ENCODE measurements at places on chromosomes 7 and 10.

DNA sequence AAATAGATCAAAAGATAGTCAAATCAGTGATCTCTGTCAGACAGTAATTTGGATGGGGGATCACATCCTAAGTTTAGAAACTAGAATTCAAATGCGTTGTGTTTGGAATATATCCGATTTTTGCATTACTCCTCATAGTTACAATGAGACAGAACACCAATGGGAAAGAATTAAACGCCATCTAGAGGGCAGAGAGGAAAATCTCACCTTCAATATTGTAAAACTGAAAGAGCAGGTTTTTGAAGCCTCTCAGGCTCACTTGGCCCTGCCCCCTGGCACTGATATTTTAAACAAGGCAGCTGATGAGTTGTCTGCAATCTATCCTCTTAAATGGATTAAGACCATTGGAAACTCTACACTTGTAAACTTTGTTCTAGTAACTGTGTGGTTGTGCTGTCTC is 17.7 kb downstream of the FRG2B start:
- no peak for DNase-seq

DNA sequence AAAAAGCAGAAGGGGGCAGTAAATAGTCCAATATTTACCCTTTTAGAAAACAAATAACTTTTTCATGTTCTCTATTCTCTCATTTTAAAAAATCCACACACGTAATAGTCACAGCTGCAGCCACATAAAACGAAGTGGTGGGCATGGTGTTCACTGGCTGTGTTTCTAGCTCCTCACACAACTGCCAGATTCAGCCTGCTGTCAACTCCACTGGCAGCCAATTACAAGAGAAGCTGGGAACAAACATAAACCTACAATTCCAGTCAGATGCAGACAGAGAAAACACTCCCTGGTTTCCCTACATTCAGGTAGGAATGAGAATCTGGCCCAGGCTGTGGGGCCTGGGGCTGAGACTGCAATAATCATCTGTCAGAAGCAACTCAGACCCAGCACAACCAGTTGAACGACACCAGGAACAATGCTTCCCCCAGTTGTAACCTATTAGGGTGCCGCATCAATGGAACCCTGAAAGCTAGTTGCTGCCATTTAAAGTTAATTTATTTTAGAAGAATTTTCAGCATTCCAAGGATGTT is 29.1 kb downstream of the ERCC6 start:
- no peak for DNase-seq

- no peak for DNase-seq
These were observed 849.6 kb upstream of the MBL2 start for GRCh38 chr10:53622201-53622600.

DNA sequence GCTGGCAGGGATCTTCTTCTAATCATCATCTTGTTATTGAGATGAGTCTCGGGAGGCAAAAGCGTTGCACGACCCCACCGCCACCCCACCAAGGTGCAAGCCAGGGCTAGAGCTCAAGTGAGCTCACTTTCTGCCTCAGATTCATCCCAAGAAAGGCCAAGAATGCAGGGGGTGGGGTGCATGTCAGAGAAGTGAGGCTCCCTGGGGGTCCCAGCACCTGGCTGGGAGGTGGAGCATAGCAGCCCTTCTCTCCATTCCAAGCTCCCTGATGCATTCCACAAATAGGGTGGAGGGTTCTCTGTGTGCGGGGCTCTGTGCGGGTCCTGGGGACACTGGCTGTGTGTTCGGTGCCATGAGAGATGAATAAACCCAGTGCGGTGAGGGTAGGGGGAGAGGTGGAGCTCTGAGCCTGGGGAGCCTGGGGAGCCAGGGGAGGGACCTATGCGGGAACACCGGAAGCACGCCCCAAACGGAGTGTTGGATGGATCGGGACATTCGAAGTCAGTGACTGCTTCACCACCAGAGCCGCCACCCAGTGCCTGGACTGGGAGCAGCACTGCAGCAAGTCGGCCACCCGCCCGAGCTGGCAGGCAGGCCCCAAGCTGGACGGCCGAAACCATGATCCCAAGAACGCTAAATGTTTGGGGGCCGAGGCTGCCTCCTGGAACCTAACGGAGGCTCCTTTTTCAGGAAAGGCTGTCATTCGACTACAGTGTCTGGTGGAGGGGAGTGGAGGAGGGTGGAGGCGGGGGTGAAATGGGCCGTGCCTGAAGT is 17.9 kb upstream of the HMX3 start:
- DNase-seq: peak; percentile 34

GRCh38 chr10:7789390-7789789 is 1.4 kb downstream of the ATP5F1C start:
- DNase-seq: no peak

DNA sequence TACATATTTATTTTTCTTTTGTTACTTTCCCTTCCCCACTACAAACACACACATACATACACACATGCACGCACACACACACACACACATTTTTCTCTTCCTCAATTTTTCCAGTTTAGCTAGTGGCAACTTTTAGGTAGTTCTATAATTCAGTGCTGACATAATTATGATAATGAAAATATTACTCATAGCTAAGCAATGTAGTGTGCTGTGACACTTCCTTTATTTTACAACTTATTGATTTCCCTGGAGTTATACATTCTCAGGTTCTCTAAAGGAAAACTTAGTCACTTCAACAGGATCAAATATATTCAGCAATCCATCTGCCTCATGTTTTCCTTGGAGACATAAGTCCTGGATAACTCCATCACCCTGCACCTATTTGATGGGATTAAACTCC is 151.6 kb downstream of the CACNA2D1 start:
- DNase-seq: no peak

DNA sequence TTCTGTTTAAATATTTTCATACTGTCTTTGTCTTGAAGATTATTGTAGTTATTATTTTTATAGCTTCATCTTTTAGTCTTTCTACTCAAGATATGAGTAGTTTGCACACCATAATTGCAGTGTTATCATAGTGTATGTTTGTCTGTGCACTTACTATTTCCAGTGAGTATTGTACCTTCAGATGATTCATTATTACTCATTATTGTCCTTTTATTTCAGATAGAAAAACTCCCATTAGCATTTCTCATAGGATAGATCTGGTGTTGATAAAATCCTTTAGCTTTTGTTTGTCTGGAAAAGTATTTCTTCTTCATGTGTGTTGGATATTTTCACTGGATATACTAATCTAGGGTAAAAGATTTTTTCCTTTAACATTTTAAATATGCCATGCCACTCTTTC is 646.2 kb upstream of the GRM3 start:
- DNase-seq: no peak

- DNase-seq: no peak
These were observed 2.7 kb upstream of the PGAM2 start for GRCh38 chr7:44068054-44068453.

DNA sequence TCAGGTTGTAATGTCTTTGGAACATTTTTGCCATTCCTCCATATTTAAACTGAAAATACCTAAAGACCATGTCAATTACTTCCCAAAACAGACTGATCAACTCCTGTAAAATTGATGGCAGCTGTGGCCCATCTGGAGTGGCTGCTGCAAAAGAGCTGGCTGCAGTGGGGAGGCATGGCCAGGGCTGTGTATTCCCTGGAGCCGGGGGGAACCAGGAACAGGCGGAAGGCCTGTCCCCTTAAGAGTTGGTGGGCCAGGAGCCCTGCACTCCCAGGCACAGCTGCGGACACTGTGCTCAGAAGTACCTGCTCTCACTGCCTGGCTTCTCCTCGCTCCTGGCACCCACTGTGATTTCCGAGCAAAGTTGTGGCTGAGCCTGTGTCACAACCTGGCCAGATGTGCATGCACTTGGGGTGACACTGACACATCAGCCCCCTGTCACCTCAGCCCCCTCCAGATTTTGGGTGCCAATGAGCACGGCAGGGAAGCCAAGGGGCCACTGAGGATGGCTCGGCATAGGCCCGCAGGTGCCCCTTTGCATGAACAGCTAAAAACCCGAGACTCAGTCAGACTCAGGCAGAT is 116.1 kb downstream of the DGKB start:
- no peak for DNase-seq

DNA sequence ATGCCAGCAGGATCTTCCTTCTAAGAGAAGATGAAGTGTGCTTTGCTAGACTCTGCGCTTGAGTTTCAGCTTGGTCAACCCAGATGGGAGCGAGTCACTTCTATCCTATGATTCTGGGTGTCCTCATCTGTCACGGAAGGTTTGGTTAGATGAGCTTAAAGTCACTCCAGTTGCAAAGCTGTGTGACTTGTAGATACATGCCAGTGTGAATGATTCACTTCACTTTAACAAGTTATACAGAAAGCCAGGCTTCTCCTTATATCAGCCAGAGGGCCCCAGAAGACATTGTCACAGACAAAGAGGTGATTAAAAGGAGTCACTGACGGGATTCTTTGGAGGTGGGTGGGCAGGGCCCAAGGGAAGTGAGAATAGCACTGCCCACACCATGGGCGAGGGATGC is 122.6 kb upstream of the PFKP start:
- no peak for DNase-seq

DNA sequence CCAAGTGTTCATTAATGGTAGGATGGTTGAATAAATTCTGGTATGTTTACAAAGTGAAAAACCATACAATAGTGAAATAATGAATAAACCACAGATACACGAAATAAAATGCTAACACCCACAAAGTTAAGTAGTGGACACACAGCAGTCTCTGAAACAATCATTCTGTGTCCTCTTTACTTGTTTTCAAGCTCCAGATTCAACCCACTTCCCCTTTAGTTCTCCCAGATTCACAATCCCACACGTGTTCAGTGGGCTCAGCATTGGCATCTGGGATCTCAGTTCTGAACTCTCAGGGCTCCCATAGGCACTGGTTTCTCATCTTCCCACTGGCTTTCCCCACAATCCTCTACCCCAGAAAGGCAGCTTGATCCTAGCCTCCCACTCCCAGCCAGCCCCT is 44.9 kb downstream of the SEM1 start:
- no peak for DNase-seq

DNA sequence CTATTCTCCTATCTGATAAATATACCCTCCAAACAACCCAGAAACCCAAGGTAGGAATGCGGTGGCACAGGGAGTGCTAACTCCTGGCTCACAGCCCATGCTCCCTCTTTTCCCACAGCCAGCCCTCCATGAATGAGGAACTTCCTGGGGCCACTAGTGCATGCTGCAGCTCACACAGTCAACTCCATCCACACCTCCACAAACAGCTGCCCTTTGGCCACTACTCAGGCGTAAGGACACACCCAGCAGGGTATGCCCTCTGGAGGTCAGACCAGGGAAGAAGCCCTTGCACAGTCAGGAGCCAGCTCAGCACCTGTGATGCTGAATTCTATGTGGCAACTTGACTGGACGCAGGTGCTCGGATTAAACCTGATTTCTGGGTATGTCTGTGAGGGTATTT is 85.2 kb upstream of the PIK3CG start:
- no peak for DNase-seq

GRCh38 chr10:114698271-114699061 is 40.4 kb upstream of the ABLIM1 start:
- DNase-seq: no peak

- no peak for DNase-seq
These were observed 570.2 kb downstream of the ARL4A start for GRCh38 chr7:13257661-13258060.

DNA sequence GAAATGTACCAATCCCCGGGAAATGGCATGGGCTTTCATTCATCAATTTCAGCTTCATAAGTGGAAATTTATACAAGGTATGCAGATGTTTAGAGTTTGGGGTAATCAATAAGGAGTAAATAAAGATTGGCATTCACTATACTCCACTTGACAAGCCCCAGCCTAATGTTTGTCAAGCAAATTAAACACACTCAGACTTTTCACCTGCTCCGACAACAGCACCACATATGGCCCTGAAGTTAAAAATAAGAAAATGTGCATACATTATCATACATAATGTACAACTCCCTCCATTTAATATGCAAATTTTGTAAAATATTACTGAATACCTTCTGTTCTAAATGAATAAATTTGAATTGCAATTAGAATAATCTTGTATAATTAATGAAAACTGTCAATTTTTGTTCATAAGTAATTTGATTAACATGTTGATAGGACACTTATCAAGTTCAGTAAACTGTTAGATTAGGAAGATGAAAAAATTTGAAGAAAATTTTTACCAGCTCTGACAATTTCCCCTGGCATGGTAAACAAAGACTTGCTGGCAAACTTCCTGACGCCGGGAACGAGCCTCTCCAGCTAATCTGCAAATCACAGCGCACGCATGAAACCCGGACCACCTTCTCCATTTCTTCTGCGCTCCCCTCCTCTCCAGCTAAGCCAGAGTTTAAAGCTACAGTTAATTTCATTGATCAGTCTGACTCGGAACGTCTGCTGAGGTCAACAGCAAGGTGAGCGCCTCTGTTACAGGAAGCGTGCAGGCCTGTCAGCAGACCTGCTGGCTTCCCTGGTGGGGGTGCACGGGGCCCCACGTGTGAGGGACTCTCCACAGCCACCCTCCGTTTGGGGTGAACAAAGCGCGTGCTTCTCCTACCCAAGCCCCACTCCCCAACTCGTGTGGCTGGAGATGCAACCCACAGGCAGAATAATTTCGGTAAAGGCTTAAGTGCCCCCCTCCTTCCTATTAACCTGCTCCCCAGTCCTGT is 70.7 kb downstream of the EBF3 start:
- peak; percentile 43 for DNase-seq

DNA sequence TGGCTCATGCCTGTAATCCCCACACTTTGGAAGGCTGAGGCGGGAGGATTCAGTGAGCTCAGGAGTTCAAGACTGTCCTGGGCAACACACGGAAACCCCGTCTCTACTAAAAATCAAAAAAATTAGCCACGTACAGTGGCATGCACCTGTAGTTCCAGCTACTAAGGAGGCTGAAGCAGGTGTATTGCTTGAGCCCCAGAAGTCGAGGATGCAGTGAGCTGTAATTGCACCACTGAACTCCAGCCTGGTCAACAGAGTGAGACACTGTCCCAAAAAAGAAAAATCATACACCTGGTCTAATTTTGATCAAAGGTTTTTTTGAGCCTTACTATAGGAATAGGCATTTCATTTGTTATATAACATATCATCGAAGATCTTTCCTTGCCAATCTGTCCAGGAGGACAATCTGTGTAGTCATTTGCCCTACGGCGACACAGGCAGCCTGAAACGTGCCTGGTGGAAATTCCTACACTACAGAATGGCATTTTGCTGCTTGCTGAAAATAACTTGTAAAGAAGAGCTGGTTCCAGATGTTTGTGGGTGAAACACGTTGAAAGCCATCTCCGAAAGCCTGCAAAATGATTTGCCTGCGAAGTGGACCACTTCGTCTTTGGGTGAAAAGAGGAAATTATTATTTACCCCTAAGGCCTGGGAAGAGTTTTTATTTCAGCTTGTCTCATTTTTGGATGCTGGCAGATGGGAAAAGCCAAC is 31.3 kb upstream of the GDI2 start:
- DNase-seq: no peak

DNA sequence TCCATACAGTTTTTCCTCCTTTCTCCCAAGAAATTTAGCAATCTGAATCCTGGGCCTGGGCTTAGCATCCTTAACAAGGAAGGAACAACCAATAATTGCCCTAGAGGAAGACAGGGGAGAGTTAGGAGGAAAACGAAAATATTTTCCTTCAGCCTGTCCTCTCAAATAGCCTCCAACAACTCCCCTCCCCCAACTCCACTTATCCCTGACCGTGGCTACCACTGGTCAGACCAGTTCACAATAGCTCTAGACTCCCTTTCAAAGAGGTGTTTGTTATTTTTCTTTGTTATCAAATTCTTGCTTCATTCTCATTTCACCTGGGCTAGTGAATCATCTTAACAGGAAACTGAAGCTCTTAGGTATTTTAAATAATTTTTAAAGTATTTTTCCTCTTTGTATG is 114.1 kb downstream of the CPED1 start:
- no peak for DNase-seq

- no peak for DNase-seq
These were observed 22.6 kb upstream of the DLG5 start for GRCh38 chr10:77949167-77949566.
